Suppressor macrophage treated with lipopolysaccharide for 1 hour (primary cell): ENCODE measurements at places on chromosomes 16 and 17.
A peak's percentile ranks its signal among the peaks of the same experiment; 100 is the strongest.

GRCh38 chr16:83996481-83997252 lies 28.6 kb downstream of the NECAB2 start:
- DNase-seq = no peak

- DNase-seq = no peak
Observed at GRCh38 chr17:37212179-37212578, 163.6 kb upstream of the C17orf78 start.

GRCh38 chr17:8072729-8073461 lies 14.6 kb downstream of the ALOX12B start:
- peak; percentile 31 for DNase-seq

DNA sequence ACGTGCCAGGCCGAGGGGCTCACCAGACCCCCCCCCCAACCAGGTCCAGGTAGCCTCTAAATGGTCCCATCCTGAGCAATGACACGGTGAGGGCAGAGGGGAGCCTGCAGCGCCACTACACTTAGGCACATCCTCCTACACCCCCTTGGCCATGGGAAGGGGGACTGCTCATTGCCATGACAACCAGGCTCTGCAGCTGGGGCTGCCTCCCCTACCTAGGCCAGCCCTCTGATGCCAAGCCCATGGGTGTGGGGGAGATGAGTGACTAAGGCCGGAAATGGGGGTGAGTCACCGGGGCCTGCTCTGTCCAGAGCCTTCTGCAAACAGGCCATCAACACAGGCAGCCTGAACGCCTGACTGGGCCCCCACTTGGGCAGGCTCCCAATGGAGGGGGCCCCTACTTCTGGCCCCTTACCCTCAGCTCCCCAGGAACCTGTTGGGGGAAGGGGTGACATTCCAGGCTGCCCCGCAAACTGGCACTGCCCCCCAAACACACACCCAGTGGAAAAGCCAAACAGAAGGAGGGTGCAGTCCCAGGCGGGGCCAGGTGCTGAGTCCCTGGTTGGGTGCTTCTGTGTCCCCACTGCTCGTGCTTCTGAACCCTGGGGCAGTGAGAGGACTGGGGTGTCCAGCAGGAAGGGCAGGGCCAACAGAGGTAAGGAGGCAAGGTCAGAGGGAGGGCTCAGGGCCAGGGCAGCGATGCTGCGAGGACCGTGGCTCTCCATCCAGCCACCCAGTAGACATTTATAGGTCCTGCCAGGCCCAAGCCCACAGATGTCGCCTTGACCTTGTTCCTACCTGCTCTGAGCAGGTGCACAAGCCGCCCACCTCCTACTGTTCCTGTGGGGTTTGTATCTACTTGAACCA lies 8.2 kb downstream of the PLCD3 start:
- peak; percentile 88 for DNase-seq

GRCh38 chr17:30517786-30518185 lies 40.6 kb downstream of the GOSR1 start:
- no peak for DNase-seq

DNA sequence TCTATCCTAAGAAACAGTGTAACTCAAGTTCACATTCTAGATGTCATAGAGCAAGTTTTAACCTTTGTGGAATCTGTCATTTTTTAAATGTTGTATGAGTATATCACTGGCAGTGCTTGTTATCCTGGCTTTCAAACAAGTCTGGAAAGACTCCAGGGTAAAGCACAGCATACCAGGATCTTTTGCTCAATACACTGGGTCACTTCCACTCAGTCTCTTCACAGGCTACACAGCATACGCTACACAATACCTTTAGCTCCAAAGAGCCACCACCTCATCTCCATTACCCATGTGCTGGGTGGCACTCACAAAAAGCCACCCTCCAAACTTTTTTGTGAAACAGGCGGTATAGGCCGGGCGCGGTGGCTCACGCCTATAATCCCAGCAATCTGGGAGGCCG lies 69.5 kb downstream of the PARN start:
- no peak for DNase-seq

GRCh38 chr17:48571024-48571818 lies 6.9 kb downstream of the HOXB4 start:
- DNase-seq = no peak

- DNase-seq = no peak
Observed at GRCh38 chr16:49932434-49932833, 76.5 kb upstream of the ZNF423 start.

DNA sequence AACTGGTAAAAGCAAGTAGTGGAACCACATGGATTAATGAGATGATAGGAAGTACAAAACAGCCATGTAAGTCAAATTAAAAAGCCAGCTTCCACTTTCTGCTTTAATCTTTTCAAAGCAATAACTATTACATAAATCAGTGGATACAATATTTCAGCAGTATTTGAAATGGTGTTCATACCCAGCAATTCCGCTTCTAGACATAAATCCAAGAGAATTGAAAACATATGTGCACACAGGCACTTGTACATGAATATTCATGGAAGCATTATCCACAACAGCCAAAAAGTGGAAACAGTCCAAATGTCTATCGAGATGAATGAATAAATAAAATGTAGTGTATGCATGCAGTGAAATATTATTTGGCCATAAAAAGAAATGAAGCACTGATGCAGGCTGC lies 27.4 kb downstream of the SLFN12L start:
- DNase-seq = no peak

DNA sequence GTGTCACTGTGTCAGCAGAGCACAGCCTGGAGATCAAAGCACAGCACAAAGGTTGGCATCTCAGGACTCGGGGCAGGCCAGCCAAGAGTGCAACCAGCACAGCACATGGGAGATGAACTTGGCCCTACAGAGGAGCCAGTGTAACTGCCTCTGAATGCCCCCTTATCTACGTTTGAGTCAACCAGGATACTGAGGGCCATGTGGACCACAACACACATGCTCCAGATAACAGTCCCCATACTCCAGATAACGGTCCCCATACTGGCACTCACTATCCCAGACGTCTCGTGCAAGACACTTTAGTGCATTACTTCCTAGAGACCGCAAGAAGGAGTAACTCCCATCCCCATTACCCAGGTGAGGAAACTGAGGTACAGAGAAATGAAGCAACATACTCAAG lies 88.2 kb downstream of the XYLT1 start:
- no peak for DNase-seq

DNA sequence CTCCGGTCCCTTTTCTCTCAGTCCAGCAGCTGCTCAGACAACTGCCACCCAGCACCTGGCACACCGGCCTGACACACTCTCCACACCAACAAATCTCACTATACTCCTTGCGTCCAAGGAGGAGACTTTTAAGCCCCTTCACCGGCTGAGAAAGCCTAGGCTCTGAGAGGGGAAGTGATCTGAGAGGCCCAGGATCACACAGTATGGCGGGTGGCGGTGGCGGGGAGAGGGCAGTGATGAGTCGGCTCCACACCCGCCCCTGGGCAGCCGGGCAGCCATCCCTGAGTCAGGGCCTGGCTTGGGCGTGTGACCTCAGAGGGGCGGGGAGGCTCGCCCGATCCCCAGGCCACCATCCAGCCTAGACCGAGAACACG lies 569 bp downstream of the FLII start:
- peak; percentile 96 for DNase-seq

GRCh38 chr16:38941-39892 lies 14.2 kb downstream of the POLR3K start:
- DNase-seq = no peak

GRCh38 chr17:4100883-4101756 lies 41.7 kb downstream of the ZZEF1 start:
- DNase-seq = peak; percentile 65

- peak; percentile 51 for DNase-seq
Observed at GRCh38 chr16:85253084-85253941, 141.0 kb upstream of the CIBAR2 start.

DNA sequence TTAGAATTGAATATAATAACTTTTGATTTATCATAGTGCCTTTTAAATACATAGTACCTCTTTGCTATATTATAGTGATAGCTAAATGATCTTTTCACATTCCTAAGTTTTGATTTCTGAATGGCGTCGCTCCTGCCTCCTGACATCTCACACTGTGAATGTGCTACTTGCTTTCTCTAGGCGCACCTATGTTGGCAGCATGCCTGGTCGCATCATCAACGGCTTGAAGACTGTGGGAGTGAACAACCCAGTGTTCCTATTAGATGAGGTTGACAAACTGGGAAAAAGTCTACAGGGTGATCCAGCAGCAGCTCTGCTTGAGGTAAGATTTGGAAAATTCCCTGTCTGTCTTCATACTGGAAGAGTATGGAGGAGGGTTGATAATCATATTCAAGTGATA lies 29.8 kb upstream of the ABCC11 start:
- DNase-seq = no peak

- no peak for DNase-seq
Observed at GRCh38 chr17:68461122-68461539, 3.8 kb upstream of the WIPI1 start.

DNA sequence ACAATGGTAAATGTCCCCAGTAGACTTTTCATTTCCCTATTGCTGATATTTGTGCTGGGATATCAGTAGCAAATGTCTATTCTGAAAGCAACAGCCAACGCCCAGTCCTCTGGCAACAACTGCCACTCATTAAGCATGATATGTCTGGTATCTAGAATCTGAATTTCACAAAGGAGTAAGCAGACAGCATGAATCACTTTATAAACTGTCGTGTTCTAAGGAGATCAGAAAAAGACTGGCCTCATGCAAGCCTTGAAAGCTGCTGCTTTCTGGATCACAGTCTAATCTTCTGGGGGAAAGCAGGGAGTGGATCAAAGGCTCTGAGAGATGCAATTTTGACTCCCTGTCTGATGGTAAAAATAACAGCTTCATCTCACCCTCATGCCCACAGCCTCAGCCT lies 153.1 kb upstream of the NOG start:
- DNase-seq = no peak

DNA sequence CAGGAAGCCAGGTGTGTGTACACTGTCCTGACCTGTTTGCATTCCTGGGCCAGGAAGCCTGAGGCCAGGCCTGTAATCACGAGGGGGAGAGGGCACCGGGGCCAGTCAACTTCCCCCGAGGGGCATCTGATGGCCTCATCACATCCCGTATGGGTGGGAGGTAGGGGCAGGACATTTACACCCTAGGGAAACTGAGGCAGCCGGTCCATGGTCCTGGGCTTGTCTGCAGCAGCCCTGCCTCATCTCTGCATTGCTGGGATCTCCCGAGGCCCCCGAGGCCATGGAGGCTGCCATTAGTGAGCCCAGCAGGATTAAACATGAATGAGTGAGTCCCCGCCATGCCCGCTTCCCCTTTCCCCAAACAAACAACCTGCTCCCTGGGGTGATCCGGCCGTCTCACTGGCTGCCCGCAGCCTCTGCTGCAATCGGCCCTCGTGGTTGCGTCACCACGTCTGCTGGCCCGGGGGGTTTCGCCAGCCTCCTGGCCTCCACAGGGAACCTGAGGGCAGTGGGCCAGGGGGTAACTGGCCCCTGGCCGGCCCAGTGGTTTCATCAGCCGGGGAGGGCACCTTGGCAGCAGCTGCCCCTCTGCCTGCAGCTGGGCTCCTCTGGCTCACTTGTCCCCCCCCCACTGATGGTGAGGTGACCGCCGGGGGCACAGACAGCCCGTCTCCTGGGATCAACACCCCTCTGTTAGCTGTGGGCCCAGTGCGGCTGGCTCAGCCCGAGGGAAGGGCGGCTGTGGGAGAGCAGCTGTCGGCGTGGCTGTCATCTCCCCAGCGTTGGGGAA lies 88.3 kb upstream of the GSE1 start:
- peak; percentile 87 for DNase-seq

DNA sequence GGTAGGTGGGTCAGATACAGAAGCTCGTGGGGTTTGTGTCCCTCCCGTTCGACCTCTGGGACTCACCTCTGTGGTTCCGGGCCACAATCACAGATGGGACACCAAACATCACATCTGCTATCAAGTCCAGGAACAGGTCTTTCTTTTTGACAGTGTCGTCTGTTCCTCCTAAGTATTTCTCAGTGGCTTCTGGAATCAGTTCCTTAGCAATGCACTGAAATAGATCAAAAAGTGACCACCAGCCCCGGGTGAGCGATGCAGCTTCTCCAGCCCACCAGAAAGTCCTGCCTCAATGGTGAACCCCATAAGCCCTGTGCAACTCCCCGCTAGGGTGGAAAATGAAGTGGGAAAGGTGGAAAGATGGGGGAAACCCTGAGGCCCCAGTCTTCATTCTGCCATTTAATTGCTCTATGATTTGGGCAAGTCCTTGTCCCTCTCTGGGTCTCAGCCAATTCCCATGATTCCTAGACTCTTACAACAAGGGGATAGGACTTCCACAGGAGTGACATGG lies 22.4 kb downstream of the CES1 start:
- DNase-seq = no peak

DNA sequence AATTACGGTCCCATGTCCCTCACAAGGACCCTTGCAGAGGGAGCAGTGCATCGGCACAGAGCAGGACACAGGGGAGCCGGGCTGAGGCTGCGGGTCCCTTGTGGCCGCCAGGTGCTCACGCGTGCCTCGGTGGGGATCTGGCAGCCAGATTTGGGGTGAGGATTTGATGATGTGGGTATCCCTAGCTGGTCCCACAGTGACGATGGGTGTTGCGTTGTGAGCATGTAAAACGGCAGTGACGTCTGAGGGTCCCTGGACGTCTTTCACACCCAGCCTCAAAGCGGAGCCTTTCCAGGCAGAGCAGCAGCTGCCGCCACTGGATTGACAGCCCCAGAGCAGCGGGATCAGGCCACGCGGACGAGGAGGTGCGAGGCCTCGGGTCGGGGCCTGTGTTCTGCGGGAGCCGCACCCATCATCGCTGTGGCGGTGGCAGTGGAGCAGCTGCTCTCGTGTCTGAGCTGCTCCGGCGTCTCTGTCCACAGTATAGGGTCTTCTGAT lies 54.6 kb downstream of the WDR45B start:
- no peak for DNase-seq

GRCh38 chr16:4372578-4373355 lies 1.1 kb downstream of the VASN start:
- DNase-seq = no peak

- no peak for DNase-seq
Observed at GRCh38 chr17:12691173-12691572, 25.5 kb downstream of the MYOCD start.

DNA sequence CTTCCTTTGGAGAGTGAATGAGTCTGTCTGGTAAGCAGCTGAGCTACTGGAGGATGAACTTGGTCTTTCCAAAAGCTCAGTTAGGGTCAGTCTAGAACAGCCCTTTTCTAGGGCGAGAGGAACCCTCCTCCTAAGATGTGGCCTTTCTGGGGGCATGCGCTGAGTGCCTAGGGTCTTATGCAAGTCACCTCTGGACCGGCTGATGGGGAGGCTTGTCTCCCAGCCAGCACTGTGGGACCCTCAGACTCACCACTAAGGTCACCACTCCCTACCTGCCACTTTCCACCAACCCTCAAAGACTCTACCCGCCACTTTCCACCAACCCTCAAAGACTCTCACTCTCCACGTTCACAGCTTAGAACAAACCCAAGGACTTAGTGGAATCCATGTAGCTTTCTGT lies 26.8 kb downstream of the LMF1 start:
- DNase-seq = no peak

DNA sequence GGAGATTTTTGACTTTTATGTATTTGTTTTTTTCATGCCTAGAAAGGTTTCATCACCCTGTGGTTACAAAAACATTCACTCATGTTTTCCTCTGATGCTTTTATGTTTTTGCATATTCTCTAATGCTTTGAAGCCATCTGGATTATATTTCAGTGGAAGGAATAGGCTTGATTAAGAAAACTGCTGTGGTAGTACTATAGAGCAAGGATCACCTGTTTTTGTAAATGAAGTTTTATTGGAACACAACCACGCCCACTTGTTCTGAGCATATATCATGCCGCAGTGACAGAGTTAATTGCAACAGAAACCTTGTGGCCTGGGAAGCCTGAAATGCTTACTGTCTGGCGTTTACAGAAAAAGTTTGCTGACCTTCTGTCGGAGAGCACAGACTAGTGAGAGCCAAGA lies 11.5 kb downstream of the COX10 start:
- DNase-seq = no peak

- no peak for DNase-seq
Observed at GRCh38 chr17:78650093-78650715, 73.0 kb upstream of the DNAH17 start.

- DNase-seq = no peak
Observed at GRCh38 chr17:1144162-1144561, 35.6 kb downstream of the ABR start.
